ENCODE measurements at places on chromosomes 1 and 21.

GRCh38 chr1:46554597-46555381, 3.3 kb upstream of the KNCN start:
- no peak for DNase-seq

DNA sequence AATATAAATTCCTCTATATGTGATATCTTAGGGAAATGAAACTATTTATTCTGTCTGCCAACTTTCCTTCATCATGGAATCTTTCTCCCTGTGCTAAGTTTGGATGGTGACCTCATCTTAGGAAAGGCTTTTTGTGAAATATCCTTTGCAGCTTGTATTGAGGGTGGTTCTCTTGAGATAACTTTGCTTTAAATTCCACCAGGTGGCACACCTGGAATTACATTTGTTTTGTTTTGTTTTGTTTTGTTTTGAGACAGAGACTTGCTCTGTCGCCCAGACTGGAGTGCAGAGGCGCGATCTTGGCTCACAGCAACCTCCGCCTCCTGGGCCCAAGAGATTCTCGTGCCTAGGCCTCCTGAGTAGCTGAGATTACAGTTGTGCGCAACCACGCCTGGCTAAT, 7.6 kb upstream of the CD1A start:
- DNase-seq = no peak

- DNase-seq = no peak
Observed at GRCh38 chr1:151944126-151944856, 35.0 kb upstream of the THEM4 start.

DNA sequence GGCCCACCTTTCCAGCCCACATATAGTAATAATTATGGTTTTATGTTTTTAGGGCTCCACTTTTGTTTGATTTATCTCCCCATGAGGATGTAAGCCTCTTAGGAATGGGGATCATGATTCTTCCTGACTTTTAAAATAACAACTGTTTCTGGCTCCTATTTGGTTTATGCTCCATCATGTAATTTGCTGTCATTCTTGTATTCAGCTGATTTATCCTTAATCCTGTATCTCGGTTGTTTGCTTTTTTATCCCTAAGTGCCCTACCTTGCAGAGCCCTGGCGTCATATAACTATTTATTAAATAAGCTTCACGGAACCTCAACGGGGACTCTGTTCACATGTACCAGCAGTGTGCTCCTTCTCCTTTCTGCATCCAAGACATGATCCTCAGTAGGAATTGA, 70.7 kb downstream of the RYR2 start:
- no peak for DNase-seq

- DNase-seq = no peak
Observed at GRCh38 chr1:77388661-77389060, 106.8 kb downstream of the AK5 start.

GRCh38 chr1:24578846-24579245, 23.0 kb downstream of the NCMAP start:
- DNase-seq = no peak

- peak; percentile 42 for DNase-seq
Observed at GRCh38 chr1:76269155-76269554, 194.6 kb downstream of the ST6GALNAC3 start.

GRCh38 chr1:178960482-178961240, 65.0 kb upstream of the FAM20B start:
- no peak for DNase-seq

DNA sequence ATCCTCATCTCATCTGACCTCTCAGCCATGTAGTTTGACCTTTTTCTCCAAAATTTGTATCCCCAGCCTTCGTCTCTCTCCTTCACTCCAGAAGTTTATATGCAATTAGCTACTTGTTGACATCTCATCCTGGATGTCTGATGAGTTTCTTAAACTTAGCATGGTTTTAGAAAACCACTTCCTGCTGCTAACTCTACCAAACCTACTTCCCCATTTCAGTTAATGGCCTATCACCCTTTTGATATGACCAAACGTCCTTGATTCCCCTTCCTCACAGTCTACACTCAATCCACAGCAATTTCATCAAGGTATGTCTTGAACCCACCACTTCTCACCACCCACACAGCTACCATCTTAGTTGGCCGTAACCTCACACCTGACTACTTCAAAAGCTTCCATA, 121.9 kb downstream of the LRRC40 start:
- DNase-seq = no peak

GRCh38 chr1:27447883-27448282, 42.1 kb downstream of the WASF2 start:
- DNase-seq = no peak

DNA sequence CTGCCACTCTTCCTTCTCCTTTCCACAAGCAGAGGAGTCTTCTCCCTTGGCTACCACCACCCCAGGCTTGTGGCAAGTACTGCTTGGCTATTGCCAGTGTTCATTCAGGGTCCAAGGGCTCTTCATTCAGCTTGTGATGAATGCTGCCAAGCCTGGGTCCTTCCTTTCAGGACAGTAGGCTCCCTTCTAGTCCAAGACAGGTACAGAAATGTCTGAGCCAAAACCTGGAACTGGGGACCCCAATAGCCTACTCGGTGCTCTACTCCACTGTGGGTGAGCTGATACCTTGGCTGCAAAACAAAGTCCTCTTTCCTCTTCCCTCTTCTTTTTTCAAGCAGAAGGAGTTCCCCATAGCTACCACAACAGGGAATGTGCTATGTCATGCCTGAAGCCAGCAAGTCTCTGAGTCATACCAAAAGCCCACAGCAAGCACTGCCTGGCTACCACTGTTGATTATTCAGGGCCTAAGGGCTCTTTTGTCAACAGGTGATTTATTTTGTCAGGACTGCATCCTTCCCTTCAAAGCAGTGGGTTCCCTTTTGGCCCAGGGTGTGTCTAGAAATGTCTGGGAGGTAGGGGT, 268.9 kb downstream of the HHAT start:
- DNase-seq = peak; percentile 77

GRCh38 chr1:91900562-91900961, 14.6 kb upstream of the TGFBR3 start:
- DNase-seq = peak; percentile 82

- no peak for DNase-seq
Observed at GRCh38 chr21:35390013-35390776, 341.1 kb upstream of the RUNX1 start.

- DNase-seq = no peak
Observed at GRCh38 chr1:41382480-41383090, 21.4 kb downstream of the FOXO6 start.

- no peak for DNase-seq
Observed at GRCh38 chr1:4084896-4085295, 184.8 kb upstream of the C1orf174 start.

DNA sequence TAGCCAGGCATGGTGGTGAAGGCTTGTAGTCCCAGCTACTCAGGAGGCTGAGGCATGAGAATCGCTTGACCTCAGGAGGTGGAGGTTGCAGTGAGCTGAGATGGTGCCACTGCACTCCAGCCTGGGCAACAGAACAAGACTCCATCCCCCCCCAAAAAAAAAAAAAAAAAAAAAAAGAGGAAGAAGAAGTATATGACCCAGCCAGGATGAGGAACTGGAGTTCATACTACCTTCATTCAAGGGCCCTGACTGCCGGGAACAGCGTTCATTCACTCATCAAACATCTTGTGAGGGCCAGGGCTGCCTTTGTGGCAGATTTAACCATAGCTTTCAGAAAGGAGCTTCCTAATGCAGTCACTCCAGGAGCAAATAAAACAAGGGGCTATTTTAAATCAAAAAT, 127.6 kb downstream of the MRPS6 start:
- DNase-seq = no peak

- DNase-seq = peak; percentile 67
Observed at GRCh38 chr1:21451212-21451611, 11.3 kb downstream of the NBPF3 start.

GRCh38 chr1:221016751-221017150, 137.5 kb downstream of the HLX start:
- no peak for DNase-seq

DNA sequence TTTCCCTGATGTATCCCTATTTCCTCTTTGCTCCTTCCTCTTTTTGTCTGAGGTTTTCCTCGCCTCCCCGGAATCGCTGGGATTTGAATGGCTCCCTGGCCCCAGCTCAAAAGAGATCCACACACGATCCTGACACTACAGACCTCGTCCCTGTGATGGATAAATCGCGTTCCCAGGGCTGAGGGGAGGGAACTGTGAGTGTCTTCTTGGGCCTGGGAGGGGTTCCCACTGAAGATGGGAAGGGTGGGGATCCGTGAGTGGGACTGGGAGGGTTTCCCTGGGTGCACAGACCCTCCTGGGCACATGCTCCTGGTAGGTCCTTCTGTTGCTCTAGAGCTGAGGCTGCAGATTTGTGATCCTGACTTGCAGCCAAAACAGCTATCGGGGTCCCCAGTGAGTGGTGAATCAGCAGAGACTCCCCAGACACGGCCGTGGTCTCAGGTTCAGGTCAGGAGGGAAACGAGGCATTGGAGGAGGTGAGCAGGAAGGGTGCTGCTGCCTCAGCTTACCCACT, 591.0 kb downstream of the PTPRU start:
- no peak for DNase-seq

DNA sequence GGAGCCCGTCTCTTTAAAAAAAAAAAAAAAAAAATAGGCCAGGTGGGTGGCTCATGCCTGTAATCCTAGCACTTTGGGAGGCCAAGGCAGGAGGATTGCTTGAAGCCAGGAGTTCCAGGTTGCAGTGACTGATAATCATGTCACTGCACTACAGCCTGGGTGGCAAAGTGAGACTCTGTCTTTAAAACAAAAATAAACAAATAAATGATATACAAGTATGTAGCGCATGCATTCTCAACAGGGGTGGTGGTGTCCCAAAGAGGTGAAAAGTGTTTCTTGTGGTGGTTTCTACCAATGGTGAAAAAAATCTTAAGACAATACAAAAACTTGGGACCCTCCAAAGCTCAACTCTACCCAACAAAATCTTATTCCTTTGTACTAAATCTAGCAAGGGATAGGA, 17.9 kb downstream of the CNN3 start:
- no peak for DNase-seq

DNA sequence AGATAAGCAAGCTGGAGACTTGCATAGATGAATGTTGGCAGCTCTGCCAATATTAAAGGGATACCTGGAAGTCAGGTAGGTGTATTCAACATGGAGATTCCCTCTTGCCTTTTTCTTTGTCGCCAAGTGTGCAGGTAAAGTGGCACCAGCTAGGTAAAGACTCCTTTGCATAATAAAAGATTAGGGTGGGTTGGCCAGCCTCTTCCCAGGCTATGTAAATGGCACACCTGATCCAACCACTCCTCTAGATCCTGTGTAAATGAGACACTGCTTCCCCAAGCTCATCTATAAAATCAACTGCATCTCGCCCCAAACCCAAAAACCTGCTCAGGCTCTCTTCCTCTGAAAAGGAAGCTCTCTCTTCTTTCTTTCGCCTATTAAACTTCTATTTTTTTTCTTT, 100.8 kb upstream of the DSCAM start:
- DNase-seq = no peak

DNA sequence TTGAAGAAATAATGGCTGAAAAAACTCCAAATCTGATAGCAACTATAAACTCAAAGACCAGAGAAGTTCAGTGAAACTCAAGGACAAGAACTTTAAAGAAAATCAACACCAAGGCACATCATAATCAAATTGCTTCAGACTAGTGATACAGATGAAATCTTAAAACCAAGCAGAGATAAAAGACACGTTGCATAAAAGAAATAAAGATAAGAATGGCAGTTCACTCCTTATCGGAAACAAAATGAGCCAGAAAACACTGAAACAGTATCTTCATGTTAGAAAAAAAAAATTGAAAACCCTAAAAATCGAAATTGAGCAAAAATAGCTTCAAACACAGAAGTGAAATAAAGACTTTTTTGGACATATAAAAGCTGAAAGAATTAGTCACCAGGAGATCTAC, 4.6 kb upstream of the RAB4A start:
- no peak for DNase-seq

DNA sequence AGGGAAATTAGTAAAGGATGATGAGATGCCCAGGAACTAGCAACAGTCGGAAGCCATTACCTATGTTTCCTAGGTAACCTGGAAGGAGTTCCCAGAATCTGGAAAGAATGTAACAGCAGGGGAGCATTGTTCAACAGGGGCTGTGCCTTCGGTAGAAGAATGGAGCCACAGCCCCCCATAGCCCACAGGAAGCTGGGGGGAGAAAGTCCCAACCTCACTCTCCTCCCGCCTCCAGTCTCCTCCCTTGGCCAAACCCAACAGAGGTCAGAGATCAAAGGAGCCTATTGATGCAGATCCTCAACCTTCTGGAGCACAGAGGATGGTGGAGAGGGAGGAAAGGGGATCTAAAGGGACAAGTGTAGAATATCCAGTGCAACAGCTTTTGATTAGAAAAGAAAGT, 131.5 kb upstream of the SLC44A3 start:
- DNase-seq = no peak

DNA sequence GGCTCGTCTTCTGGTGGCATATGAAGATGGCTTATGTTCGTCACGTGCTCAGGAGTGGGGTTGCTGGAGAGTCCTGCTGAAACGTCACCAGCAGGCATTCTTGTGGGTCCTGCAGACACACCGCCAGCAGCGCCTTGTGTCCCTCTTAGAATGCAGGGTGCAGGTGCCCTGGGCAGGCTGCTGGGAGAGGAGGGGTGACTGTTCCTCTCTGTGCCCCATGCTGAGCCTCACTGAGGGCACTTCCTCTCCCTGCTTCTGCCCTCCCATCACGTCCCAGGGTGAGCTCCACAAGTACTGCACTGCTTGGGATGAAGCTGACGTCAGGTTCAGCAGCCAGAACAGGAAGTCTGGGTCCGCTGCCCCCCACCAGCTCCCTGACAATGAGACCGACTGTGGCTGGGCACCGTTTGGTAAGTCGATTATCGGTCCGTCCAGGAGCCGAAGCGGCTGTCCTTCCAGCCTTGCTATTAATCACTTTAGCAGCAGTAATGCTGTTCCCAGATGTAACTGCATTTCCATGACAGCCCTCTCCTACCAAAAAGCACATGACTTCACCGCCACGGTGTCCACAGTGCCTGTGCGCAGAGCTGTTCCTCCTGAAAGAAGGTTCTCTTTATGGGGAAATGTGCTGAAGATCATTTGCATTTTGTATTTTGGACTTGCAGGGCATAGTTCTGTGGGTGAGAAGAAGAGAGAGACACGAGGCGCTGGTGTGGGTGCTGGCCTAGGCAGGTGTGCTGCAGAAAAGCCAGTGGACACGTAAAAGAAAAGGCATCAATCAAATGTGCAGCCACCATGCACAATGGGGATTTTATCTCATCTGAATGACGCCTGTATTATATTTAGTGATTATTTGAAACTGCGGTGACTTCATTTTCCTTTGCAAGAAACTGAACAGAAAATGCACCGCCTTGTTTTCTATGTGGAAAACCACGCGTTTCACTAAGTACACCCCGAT, 21.0 kb downstream of the SLC37A1 start:
- no peak for DNase-seq

DNA sequence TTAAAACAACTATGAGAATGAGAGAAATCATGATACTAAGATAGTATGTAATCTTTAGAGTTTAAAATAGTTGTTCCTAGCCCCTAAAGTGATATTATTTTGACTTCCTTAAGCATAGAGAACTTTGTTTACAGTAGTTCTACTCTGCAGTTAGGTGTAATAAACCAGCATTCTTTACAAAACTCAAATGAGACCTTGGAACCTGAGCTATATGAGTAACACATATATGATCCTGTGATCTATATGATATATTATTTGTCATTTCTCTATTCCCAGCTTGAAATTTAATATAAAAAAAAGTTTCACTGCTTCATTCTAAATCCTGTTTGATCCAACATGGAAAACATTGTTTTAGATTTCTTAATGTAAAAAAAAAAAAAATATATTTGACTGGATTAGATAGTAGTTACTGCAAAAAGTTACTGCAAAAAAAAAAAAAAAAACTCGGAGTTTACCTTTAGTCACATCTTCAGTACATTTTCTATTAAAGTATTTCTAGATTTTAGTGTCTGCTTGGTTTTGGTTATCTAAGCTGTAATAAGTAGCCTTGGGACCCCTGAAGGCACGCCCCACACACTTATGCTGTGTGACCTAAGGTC, 463.8 kb downstream of the USP25 start:
- no peak for DNase-seq

Measured in non-pigmented ciliary epithelial cell (primary cell).